ENCODE measurements at places on chromosomes 13 and 19. TPM values are rescaled to one million over a fixed set of nuclear protein-coding genes. Genes with fewer than 3 reads are reported as not detected.

- DNase-seq: no peak
Observed at GRCh38 chr19:56091751-56092546, 29.1 kb downstream of the ZNF787 start.

DNA sequence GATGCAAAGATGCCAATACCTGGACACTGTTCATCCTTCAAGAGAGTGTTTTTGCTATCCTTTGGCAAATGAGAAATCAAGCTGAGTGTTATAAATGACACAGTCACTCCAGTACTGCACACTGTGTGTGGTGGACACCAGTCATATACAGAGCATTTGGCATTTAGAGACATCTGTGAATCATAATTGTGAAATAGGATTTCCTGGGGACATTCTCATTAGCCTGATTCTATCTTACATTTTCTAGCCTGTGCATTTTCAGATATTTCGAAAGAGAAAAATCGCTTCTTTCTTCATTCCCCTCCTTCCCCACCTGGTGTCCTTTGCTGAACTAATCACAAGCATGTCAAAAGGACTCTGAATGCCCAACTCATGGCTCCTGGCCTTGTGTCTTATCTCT is 781.0 kb upstream of the ARGLU1 start:
- no peak for DNase-seq

- no peak for DNase-seq
Observed at GRCh38 chr13:45224176-45224575, 23.3 kb upstream of the KCTD4 start.

DNA sequence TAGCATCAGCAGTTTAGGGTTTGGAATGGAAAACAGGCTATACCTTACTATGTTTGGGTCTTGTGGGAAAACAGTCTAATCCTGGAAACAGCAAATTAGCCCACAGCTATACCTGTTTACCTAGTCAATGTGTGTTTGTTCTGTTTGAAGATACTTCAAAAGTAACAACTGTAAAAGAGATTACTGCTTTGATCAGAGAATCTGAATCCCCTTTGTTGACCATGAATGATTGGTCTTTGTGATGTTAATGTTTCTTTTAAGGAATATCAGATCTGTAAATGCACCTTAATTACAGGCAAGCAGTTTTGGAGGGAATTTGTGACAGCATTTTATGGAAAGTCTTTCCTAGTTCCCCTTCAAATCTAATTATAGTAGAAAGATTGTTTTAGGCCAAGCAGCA is 20.7 kb upstream of the KLF5 start:
- DNase-seq: no peak

Gene BSPH1
- not detected for polyA plus RNA-seq

Gene C1QTNF9B
- 0.20 TPM for polyA plus RNA-seq

DNA sequence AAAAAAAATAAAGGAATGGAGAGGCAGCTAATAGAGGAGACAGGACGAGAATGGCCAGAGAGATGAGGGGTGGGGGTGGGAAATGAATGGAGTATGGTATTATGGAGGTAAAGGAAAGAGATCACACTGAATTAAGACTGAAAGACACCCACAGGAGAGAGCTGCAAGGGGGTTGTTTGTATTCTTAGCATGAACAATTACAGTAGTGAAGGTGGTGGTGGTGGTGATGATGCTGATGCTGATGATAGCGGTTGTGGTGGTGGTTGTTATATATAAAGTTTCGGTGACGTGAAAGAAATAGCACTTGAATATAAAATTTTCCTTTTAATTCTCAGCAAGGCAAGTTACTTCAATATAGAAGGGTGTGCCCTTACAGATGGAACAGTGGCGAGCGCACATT is 2.8 kb upstream of the ADGRE3 start:
- DNase-seq: no peak

- no peak for DNase-seq
Observed at GRCh38 chr19:13119627-13120026, 1.6 kb downstream of the NACC1 start.

DNA sequence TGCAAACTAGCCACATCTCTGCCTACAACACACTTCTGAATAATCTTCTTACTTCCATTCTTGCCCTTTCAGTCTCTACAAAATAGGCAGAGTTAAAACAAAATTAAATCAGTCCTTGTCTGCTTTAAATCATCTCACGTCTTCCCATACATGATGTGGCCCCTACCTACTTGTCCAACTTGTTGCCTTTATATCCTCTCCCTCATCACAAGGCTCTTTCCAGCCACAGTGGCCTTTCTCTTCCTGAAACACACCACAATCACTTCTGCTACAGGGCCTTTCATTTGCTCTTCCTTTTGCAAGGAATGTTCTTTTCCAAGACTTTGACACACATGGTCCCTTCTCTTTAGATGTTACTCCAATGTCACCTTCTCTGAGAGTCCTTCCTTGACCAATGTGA is 1.7 kb downstream of the RBM26 start:
- DNase-seq: no peak

Gene ATP7B
- 15.8 TPM for polyA plus RNA-seq

Gene MRI1
- polyA plus RNA-seq: 32.1 TPM

- DNase-seq: no peak
Observed at GRCh38 chr13:43924549-43925245, 45.0 kb downstream of the LACC1 start.

- no peak for DNase-seq
Observed at GRCh38 chr19:7982651-7983099, 22.8 kb downstream of the ELAVL1 start.

Gene TBXA2R
- polyA plus RNA-seq: 2.7 TPM

Gene SIGLEC11
- polyA plus RNA-seq: 4.6 TPM

DNA sequence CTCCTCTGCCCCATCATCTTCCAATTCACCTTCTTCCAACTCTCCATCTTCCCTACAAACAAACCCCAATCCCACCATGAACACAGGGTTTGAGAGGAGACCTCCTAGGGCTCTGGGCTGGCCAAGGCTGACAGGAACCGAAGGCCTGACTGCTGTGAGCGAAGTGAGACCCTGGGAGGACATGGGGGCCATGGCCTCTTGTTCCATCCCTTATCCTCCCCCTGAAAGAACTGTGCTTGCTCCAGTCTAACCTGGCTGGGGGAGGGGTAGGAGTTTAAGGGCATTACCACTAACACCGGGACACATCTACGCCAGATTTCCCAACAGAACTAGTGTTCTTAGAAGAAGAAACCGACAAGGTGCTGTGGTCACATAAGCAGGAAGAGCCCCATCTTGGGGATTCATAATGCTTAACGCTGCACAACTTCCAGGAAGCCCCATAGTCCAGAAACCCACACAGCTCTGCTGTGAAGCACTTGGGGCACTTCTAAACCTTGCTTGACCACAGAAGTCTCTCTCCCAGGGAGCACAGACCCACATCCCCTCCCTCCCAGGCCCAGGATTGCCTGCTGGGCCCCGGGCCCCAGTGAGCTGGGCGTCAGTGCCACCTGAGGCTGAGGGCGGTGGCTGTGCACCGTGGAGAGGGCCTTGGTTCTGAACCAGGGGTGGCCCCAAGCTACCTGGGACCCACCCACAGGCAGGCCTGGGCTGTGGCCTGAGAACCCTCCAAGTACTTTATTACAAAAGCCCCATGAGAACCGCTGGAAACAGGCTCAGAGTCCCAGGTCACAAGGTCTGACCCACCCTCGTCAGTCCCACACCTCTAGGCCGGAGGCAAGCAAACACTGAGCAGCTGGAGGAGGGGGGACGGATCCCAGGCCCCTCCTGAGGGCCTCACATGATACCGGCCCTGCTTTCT is 18.8 kb downstream of the ZC3H4 start:
- no peak for DNase-seq

DNA sequence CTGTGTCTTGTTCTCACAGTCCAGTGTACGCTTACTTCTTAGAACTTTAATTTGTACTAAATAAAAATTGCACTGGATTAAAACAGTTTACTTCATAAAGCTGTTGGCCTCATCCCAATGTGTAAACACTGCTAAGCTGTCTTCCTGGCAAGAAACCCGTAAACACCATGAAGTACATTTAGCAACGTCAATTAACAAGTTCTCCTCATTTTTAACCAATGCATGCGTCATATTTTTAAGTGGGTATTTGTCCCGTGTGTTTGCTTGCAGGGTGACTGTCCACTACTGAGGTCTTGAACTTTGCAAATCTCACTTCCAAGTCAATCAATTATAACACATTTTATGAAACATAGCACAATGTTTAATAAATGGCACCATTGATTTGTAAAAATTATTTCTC is 28.2 kb downstream of the LAIR2 start:
- DNase-seq: no peak

GRCh38 chr19:416416-416815 is 7.5 kb upstream of the C2CD4C start:
- DNase-seq: no peak

GRCh38 chr19:53357821-53358581 is 7.5 kb upstream of the ZNF525 start:
- no peak for DNase-seq

Gene KLK12
- polyA plus RNA-seq: 0.06 TPM

- DNase-seq: no peak
Observed at GRCh38 chr19:13747098-13747453, 17.2 kb upstream of the MRI1 start.

DNA sequence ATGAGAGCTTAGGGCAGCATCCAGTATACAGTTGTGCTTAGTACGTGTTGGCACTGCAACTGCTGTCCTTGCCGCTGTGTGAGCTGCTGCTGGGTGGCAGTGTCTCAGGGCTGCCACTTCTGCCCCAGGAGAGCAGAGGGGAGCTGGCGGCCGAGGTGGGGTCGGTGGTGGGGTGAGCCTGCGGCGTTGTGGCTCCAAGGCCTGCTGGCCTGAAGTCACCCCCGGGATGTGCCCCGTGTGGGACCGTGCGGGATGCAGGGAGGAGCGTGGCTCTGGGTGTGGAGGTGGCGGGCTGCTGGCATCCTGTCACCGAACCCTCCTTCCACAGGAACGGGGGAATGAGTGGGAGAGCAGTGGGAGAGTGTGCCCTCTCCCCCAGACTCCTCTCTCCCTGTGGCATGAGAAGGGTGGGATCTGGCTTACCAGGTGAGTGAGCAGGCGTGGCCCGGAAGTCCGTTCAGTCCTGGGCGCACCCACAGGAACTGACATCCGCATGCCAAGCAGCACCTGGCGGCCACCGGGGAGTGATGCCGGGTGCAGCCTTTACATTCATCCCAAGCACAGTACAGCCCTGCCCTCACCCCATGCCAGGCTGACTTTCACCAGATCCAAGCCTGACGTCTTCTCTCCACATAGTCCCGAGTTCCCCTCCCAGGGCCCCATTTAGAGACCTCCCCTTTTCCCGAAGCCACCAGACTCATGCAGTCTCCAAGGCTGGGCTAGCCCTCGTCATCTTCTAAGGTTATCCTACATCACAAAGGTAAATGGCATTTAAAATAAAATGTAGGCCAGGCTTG is 26.6 kb downstream of the MCF2L start:
- DNase-seq: no peak

Gene IGFL2
- not detected for polyA plus RNA-seq

DNA sequence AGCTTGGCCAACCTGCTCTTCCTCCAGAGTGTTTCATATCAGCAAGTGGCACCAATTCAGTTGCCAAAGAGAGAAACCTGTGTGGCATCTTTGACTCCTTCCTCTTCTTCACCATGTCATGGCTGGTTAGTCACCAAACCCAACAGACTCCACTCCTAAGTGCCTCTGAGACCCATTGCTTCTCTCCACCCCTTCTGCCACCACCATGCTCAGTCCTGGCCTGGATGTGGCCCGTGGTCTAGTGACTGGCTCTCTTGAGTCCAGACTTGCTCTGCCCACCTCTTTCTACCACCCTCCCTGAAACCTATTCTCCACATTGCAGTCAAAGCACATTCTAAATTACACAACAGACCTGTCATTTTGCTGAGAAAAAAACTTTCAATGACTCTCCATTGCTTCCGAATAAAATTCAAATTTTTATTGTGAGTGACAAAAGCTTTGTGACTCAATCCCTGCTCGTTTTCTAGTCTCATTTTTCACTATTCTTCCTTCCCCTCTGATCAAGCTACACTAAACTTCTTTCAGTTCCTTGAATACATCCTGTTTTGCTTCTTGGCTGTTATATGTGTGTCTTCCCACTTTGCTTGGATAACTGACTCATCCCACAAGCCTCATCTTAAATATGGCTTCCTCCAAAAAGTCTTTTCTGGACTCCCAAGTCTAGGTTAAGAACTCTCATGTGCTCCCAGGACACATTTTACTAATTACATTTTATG is 12.0 kb upstream of the TNFSF11 start:
- no peak for DNase-seq

DNA sequence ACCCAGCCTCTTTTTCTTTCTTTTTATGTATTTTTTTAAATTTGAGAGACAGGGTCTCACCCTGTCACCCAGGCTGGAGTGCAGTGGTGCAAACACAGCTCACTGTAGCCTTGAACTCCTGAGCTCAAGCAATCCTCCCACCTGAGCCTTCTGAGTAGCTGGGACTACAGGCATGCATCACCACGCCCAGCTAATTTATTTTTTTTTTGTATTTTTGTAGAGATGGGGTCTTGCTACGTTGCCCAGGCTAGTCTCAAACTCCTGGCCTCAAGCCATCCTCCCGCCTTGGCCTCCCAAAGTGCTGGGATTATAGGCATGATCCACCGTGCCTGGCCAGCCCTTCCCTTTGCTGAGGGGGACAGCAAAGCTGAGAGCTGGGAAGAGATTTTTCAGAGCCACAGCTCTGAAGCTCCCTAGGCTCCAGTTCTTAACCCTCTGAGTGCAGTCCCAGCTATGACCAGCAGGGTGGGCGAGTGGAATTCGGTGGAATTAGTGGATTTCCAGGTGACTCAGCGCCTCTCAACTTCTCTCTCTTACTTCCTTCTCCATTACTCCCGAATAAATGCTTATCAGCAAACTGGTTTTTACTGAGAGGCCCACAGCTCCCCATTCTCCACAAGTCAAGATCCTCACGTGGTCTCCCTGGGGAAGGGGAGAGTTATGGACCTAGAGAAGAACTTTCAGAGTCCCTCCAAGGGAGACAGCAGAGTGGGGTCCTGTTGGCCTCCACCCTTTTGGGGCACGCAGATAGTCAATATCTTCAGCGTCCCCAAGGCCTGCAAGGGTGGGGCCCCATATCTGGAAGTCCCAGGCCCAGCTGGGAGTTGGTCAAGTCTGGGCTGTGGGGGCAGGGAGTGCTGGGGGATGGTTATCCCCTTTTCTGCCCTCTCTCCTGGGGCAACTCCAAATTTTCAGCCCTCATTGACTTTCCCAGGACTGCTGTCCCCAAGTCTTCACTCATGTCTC is 1.2 kb downstream of the BLVRB start:
- peak; percentile 63 for DNase-seq

- DNase-seq: no peak
Observed at GRCh38 chr19:48660852-48661710, 11.7 kb downstream of the NTN5 start.

Gene IL11
- polyA plus RNA-seq: 1.0 TPM

GRCh38 chr13:31476753-31477152 is 262.6 kb upstream of the RXFP2 start:
- no peak for DNase-seq

GRCh38 chr19:38385804-38386257 is 2.0 kb downstream of the GGN start:
- no peak for DNase-seq

Measured in right renal pelvis (tissue), 4 donors.